Non-pigmented ciliary epithelial cell (primary cell): ENCODE measurements at places on chromosomes 5 and 9.
A peak's percentile ranks its signal among the peaks of the same experiment; 100 is the strongest.

- no peak for DNase-seq
Measured at GRCh38 chr5:142109331-142110045, 909 bp downstream of the NDFIP1 start.

GRCh38 chr5:1504069-1504595, 19.6 kb downstream of the LPCAT1 start:
- no peak for DNase-seq

GRCh38 chr9:76203373-76203772, 190.9 kb downstream of the RFK start:
- DNase-seq = no peak

GRCh38 chr5:50745221-50745910, 78.9 kb downstream of the PARP8 start:
- DNase-seq = no peak

GRCh38 chr9:700365-701282, 140.9 kb upstream of the DMRT1 start:
- DNase-seq = no peak

GRCh38 chr9:132989414-132989996, 11.0 kb downstream of the GFI1B start:
- DNase-seq = no peak

DNA sequence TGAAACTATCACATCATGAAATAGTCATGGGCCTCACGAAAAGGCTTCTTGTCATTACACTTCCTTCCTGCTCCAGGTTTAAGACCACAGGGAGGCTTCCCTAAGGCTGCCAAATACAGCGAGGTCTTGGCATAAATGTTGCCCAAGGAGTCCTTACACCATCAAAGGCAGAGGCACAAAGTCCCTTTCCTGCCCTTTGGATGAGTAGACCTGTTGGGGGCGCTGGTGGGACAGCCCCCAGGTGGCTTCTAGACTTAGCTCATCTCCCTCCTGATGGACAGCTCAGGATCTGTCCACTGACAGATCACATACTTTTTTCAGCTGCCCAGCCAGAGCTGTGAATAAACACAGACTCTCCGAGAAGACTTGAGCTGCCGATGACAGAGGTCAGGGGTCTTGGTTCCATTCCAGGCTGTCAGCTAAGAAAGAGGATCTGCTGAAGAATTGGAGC, 15.5 kb upstream of the MEGF9 start:
- DNase-seq = no peak

DNA sequence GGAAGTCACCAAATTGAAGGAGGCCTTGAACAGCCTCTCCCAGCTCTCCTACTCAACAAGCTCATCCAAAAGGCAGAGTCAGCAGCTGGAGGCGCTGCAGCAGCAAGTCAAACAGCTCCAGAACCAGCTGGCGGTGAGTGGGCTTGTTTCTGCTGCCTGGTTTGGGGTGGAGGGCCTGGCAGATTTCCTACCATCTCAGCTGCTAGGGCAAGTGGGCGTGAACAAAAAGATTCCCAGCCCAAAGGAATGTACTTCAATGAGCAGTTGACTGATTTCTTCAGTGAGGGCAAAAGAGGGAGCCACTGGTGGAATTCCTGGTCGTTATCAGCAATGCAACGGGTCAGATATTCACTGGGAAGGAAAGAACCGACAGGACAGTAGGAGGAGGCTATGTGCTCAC, 12.6 kb upstream of the TTC23L start:
- DNase-seq = peak; percentile 24

GRCh38 chr5:69206528-69207190, 17.3 kb downstream of the CENPH start:
- no peak for DNase-seq

- no peak for DNase-seq
Measured at GRCh38 chr9:130111786-130112537, 58.3 kb downstream of the GPR107 start.

DNA sequence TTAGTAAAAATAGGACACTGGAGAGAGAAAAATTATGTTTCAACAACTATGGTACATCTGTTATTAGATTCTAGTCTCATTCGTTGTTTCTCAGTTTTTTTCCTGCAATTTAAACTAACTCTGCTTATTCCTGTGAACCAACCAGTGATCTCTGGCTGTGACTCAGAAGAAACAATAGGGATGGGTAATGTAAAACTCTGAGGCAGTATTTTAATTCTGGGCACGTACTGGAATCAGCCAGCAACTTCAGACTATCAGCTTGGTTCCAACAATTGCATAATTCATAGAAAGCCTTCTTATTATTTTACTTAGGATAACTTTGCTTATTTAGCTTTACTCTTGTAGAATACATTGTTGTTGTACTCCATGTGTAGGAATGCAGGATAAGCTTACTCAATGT, 28.8 kb downstream of the MLLT3 start:
- DNase-seq = no peak

DNA sequence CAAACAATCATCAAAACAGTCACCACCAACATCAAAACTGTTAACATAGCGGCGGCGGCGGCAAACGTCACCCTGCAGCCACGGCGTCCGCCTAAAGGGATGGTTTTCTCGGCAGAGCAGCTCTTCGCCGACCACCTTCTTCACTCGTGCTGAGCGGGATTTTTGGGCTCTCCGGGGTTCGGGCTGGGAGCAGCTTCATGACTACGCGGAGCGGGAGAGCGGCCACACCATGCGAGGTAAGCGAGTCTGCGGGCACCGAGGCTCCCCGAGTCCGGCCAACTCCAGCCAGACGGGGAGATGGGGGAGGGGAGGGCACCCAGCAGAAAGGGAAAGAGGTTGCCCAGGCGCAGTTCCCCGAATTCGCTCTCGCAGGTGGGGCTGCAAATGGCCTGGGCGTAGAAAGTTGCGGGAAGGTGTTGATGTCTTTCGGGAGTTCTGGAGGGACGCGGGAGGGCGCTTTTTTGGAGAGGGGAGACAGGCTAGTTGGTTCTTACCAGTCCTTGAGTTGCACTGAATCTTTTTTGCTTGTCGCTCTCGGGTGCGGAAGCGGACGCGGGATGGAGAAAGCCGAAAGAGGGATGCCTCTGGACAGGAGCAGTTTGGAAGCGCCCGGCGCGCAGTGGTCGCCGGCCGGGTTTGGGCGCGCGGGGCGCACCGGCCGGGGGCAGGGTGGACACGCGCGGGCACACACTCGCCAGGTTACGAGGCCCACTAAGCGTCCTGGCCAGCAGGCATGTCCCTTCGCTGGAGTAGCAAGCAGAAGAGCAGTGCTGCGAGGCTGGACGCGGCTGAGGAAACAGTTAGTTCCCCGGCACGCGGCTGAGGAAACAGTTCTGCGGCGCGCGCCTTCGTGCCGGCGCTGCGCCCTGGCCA, 849 bp downstream of the RORB start:
- no peak for DNase-seq

DNA sequence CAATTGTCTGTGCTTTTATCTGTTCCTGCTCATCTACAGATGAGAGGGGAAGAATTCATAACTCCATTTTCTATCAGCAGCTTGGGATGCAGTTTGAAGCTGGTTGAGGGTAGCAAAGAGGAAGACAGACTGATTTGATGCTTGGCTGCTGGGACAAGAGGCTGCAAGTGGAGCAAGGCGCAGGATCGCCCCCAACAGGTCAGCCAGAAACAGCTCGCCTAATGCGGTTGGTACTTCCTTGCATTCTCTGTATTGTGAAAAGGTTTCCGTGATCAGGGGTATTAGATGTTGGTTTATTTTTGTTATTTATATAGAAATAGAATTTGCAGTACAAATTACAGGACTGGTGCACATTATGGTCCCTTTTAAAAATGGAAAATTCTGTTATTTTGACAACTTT, 40.6 kb downstream of the ZNF883 start:
- DNase-seq = no peak

GRCh38 chr9:133458643-133459312, 1.0 kb upstream of the CACFD1 start:
- DNase-seq = no peak

GRCh38 chr9:113186137-113186755, 34.8 kb downstream of the FKBP15 start:
- no peak for DNase-seq

DNA sequence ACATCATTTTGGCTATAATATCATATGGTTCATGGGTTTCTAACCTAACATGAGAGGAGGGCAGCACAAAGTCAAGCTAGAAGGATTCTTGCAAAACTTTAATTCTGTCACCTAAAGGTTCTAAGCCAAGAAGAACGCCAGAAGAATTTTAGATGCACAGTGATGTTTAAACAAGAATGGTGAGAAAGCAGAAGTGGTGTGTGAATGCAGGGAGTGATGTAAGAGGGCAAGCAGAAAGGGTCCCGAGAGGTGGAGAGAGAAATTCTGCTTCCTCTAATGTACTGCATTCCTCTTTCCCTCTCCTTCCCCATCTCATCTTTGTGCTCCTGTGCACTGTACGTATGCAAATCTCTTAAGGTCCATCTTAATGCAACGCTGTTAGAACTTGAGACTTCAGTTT, 2.1 kb upstream of the TRMO start:
- no peak for DNase-seq

- DNase-seq = peak; percentile 13
Measured at GRCh38 chr9:136011703-136012496, 50.7 kb upstream of the UBAC1 start.

GRCh38 chr5:180006141-180006540, 65.4 kb downstream of the RNF130 start:
- DNase-seq = no peak

- no peak for DNase-seq
Measured at GRCh38 chr5:177306674-177307543, 3.3 kb downstream of the PRELID1 start.

- DNase-seq = no peak
Measured at GRCh38 chr9:114958844-114959235, 28.4 kb upstream of the TNFSF8 start.

DNA sequence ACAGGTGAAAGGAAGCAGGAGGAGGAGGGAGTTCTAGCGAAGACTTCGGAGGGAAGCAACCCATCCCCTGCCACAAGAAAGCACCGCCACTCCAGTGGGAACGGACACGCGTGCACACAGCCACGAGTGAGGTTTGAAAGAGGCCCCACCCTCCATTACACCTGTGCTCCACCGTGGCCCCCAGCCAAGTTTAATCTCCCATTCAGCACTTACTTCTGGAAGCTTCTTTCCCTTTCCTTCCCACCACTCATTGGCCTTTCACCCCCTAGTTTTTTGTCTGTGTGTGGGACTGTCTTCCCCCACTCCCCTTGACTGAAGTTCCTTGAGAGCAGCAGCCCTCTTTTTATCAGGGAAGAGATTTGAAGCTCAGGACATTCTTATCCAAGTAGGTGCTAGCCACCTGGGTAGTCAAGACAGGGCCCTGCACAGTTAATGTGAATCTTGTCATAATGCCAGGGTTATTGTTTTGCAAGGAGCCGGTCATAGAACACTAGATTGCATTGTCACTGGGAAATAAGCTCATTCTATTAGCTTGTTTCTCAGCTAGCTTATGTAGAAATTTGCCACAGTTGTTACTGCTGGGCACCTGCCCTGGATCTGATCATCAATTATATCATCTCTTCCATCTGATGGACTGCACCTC, 256.0 kb downstream of the DOCK8 start:
- no peak for DNase-seq

DNA sequence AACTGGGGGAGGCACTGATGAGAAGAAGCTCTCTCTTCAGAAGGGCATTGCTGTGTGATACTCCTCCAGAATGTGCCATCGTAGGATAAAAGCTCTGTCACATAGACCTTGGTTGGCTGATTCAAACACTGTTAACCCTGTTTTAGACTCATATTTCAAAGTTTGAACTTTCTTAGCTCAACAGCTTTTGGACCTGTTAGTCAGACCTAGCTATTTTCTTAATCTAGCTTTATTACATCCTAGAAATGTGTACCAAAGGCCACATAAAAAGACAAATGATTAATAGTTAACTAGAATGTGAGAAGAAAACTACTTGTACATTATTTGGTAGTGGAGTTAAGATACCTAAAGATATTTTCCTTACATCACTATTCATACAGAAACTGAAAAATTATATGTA, 4.3 kb downstream of the RHOBTB3 start:
- DNase-seq = no peak

- no peak for DNase-seq
Measured at GRCh38 chr5:54703133-54703532, 185.6 kb downstream of the SNX18 start.

DNA sequence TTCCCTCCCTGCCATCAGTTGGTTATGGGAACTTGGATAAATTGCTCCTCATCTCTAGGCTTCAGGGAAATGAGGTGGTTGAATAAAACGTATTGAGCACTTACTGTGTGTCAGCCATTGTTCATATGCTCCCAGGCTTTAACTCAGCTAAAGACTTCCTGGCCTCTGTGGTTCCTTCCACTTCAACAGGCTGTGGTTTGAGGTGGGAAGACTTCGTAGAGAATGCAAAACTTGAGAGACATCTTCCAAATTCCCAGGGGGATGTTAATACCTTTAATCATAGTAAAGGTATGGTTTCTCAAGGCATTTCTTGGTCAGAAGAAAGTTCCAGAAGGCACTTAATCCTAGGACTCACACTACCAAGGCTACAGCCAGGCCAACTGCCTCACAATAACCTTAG, 1.5 kb upstream of the GPX3 start:
- no peak for DNase-seq

DNA sequence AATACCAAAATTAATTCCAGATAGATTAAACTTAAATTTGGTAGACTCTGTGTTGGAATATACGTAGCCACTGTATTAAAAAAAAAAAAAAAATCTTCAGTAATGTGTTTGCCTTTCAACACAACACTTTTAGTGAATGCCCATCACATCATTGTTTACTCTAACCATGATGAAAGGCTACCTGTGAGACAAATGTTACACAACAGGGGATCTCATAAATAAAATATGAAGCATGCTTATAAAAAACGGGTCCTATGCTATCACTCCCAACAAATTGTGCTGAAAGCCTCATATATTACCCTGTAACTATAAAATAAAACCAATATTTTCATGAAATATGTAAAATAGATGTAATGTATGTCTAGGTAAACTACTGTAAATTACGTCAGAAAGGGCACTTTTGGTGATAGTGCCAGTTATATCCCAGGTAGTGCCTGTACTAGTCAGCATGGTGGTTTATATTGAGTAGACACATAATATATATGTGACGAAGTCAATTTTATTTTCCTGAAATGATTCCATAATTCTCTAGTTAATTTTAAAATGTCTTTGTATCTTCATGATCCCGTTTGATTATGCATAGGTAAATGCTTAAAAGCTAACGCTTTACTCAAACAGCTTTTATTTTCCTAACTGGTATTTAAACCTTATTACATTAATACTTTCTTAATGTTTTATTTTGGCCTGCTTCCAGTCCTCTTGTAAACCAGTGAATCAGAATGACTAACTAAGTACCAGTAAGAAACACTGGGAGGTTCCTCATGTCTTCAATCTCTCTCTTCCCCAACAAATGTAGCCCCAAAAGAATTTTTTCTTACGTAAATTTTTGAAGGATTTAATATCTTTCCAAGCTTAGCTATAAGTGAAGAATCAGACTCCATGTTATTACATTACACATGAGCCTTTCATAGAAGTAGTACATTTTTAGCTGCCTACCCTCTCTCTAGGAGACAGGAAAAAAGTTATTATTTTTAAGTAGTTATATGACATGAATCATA, 420.3 kb downstream of the GABRG2 start:
- DNase-seq = no peak

- no peak for DNase-seq
Measured at GRCh38 chr5:74310997-74311930, 329.3 kb downstream of the ENC1 start.
